ENCODE measurements at places on chromosomes 16 and 17.
A peak's percentile ranks its signal among the peaks of the same experiment; 100 is the strongest.

DNA sequence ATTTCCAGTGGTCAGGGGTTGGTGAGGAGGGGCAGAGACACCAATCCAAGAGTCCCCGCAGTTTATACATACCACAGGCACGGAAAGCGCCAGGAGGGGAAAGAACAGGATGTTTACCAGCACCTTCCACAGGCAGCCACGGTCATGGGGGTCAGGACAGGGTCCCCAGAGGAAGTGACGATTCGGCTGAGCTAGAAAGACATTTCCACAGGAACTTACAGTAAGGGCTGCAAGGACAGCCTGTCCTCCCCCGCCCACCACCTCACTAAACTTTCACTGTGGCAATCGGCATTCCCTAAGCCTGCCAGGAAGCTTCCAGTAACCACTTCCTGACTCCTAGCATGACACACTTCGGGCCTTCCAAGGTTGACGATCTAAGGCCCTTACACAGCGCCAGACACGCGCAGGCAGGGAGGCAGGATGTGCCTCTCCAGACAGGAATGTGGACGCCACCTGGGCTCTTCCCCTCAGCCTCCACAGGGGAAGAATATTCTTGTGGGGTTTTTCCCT is 1.2 kb upstream of the MT2A start:
- no peak for DNase-seq

DNA sequence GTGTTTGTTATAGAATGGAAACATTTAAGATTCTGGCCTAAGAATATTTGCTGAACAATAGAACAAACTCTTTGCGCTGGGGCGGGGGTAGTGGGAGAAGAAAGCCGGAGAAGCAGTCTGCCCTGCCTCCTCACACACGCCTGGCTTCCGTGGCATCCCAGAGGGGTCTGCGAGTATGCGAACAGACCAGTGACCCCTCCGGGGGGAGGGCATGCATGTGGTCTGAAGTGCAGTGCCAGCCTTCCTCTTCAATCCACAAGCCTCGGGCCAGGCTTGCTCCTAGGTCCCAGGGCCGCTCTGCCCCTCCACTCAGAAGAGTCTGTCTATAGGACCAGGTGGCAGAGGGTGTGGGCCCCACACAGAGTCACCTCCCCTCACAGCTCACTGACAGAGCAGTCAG is 14.1 kb upstream of the IGFALS start:
- DNase-seq, result no peak

GRCh38 chr17:38453951-38454421 is 25.7 kb downstream of the ARHGAP23 start:
- DNase-seq, result no peak

- DNase-seq, result no peak
Observed at GRCh38 chr16:65373097-65373496, 251.2 kb upstream of the CDH11 start.

DNA sequence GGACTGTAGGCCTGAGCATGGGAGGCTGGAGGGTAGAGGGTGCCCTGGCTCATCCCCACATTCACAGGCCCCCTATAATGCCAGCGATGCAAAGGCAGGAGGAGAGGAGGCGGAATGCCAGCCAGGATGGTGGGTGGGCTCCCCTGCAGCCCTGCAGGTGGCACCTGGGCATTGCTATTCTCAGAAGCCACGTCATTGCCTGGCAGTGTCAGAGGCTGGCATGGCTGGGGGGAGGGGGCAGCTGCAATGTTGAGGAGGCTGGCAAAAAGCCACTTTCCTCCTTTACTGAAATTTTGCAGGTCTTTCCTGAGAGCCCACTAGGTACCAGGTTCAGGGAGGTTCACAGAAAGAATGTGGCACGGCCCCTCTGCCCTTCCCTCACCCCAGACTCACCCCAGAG is 36.2 kb downstream of the RAB11FIP4 start:
- DNase-seq, result no peak

GRCh38 chr17:59418732-59419166 is 87.3 kb downstream of the YPEL2 start:
- DNase-seq, result no peak

DNA sequence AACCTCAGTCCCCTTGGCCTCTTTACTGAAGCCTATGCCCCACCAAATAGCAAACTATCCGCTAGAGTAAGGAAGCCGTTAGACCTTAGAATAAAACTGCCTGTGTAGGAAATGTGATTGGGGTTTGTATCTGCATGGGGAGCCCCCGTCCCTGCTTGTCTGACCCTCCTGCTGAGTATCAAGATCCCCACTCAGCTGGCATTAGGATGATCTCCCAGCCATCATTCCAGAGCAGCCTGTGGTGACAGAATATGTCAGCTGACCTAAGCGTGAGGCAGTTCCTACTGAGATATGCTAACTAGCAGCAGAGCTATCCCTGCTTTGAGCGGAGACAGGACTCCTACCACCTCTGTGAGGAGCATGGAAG is 645 bp upstream of the GFOD2 start:
- DNase-seq, result peak; percentile 74

DNA sequence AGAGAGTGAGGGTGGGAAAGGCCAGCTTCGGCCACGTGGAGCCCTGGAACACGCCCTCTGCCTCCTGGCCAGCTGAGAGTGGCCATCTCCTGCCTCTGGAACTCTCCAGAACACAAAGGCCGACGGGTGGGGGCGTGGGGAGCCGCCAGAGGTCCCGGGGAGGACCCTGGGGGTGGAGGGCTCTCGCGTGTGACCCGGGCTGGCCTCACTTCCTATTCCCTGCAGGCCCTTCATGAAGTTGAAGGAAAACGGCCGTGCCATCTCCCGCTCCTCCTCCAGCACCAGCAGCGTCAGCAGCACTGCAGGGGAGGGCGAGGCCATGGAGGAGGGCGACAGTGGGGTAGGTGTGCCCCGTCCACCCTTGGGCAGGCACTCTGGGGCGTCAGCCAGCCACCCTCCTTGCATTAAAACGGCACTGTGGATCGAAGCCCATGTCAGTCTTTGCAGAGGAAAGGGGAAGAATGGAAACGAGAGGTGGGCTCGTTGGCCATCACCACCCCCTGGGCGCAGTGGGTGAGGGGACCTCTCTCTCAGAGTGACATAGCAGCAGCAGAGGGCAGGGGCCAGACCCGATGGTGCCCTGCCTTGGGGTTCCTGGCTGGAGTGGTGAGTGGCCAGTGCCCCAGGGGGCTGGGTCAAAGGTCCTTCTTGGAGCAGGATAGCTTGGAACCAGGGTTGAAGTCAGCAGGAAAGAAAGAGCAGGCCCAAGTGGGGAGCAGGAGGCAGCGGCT is 37.1 kb downstream of the OR1D5 start:
- DNase-seq, result no peak

DNA sequence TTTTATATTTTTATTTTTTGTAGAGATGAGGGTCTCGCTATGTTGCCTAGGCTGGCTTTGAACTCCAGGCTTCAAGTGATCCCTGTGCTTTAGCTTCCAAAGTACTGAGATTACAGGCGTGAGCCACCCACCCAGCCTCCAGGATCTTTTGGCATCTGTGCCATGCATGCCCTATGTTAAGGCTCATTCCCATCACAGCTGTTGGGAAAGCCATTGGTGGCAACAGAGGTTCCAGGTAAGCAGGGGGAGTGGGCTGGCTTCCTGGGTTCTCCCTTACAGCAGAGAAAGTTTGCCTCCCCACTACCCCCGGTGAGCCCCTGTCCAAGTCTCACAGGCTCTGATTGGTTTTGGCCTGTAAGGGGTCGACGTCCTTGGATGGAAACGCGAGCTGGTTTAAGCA is 8.9 kb upstream of the MRTFB start:
- no peak for DNase-seq

DNA sequence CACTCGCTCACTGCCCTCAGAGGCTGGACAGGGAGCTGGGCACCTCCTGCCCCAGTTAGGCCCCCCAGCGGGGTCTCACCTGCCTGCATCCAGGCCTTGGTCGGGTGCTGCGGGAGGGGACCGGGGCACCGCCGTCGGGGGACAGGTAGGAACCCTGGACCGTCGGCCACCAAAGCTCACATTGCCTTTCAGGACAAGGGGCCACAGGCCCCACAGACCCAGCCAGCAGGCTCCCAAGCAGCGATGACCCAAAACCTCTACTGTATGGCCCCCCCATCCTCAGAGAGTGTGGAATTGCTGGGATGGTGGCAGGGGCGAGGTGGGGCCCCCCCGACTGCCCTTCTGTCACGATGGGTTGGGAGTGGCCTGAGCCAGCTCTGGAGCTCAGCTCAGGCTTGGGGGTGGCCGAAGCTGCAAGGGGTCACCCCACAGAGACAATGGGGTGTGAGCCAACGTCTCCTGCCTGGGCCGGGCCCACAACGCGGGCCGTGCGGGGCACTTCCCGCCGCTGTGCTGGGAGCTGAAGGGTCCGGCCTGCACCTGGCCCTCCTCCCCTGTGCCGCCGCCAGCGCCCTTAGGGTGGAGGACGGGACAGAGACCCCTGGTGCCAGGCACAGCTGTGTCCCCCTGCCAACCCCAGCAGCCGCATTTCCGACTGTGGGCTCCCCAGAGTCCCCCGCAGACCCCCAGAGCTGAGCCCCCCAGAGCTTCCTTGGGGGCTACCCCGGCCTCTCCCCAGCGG is 498 bp downstream of the IGFALS start:
- no peak for DNase-seq

DNA sequence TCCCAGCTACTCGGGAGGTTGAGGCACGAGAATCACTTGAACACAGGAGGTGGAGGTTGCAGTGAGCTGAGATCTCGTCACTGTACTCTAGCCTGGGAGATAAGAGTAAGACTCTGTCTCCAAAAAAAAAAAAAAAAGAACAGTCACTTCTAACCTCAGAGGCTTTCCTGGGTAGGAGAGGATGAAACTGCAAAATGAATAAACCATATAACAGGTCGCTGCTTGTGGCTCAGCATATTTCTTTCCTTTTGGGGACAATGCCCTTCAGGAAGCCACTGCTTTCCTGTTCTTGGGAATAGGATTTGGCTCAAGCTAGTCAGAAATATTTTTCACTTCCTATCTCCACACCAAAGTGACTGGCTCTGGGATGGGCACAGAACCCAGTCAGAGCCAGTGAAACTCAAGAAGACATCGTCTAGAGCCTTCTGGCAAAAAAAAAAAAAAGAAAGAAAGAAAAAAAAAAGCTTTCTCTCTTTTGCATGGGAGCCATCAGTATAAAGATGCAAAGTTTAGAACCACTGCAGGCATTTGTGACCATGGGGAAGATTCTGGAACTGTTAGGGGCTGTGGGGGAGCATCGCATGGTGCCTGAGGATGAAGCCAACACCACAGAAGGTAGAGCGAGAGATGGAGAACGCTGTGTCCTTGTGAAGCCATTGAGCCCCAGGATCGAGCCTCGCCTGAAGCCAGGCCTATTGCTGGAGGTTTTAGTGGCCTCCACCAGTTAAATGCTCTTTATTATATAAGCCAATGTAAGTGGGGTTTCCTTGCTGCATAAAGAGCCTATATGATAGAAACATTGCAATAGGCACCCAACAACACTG is 71.8 kb upstream of the MRTFB start:
- DNase-seq, result no peak

GRCh38 chr17:48814504-48814903 is 2.5 kb downstream of the TTLL6 start:
- peak; percentile 92 for DNase-seq

GRCh38 chr17:42456223-42457106 is 2.2 kb upstream of the ATP6V0A1 start:
- DNase-seq, result no peak

- DNase-seq, result no peak
Observed at GRCh38 chr17:18110636-18111145, 2.1 kb downstream of the MYO15A start.

DNA sequence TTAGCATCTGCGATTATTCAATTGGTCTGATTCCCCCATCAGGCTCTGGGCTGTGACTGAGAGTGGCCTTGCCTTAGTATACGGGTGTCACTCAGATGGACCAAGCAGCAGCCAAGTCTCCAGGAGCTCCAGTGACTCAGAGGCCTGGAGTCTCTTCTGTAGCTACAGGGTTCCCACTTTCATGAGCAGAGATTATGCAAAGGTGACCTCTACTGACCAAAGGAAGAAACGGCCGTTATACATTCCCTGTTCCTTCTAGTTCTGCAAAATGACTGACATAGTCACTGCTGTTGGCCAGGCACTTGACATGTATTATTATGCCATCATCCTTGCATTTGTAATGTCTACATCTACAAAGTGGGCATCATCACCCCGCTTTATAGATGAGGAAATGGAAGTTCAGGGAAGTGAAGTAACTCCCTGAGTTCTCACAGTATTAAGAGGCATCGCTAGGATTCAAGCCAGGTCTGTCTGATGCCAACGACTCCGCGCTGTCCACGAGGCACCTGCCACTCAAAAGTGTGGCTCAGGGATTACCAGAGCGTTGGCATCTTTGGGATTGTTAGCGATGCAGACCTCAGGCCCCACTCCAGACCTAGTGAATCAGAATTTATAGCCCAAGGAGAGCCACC is 23.3 kb downstream of the SLC38A7 start:
- DNase-seq, result peak; percentile 64

DNA sequence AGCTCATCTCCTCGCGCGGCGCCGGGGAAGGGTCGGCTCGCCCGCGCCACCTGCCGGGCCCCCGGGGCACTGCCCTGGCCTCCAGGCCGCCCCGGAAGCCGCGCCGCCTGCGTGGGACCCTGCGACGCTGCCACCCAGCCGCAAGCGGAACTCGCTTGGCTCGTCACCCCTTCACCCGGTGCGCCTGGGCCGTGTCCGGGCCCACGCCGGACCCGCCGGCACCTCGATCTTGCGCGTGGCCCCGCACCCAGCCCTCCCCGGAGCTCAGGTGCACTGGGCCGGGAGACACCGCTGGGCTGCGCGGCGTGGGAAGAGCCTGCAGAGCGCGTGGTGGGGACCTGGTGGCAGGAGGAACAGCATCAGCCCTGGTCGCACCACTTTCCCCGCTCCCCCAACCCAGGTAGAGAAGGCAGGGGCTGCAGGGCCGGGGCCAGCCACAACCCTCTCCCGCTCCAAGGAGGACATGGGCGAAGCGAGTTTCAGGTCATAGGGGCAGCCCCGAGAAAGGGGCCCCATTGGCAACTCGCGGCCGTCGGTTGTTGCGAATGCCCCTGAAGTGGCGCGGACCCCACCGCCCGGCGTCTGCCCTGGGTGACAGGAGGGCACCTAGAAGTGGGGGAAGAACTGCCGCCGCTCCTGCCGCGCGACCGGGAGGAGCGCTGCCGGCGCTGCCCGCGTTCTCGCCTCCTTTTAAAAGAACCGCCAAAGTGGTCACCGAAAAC is 363 bp upstream of the MIF4GD start:
- peak; percentile 94 for DNase-seq

GRCh38 chr17:46739982-46740381 is 78.5 kb downstream of the WNT3 start:
- DNase-seq, result no peak

GRCh38 chr17:63881935-63882601 is at the start of gene GH2:
GH2 (minus strand) TSS chr17:63881944; CDS start chr17:63881801, 143 bp downstream.
- DNase-seq, result peak; percentile 76

DNA sequence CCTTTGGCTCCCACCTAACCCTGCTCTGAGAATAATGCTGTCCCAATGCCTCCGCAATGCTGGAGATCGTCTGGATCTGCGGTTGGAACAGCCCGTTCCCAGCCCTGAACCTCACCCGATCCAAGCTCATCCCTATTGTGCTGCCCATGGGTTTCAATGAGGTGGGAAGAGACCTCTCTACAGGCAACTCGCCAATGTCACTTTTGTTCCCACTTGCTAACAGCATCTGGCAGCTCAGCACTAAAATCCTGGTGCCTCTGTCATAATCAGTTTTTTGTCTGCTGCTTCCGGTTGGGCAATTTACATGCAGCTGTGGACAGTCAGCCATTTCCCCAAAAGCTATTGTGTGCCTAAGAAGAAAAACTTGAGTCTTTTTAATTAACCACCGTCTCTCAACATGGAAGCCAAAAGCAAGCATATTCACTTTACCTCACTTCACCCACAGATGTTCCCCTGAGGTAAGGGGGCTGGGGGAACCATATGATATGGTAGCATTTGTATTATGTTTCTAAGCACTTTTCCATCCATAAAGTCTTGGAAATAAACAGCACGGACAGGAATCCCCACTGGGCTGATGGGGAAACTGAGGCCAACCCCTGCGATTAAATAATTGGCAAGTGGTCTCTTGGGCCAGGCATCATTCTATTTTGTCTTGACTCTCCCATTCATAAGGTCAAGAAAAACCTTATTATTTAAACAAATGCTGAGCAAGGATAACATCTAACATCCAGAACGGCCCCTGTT is 159.2 kb upstream of the CDH5 start:
- DNase-seq, result no peak

Data from HuH-7 (cell line).